CD4-positive, alpha-beta T cell treated with Interferon alpha-2 for 1 hour (primary cell): ENCODE measurements at places on chromosomes 2 and 18.

DNA sequence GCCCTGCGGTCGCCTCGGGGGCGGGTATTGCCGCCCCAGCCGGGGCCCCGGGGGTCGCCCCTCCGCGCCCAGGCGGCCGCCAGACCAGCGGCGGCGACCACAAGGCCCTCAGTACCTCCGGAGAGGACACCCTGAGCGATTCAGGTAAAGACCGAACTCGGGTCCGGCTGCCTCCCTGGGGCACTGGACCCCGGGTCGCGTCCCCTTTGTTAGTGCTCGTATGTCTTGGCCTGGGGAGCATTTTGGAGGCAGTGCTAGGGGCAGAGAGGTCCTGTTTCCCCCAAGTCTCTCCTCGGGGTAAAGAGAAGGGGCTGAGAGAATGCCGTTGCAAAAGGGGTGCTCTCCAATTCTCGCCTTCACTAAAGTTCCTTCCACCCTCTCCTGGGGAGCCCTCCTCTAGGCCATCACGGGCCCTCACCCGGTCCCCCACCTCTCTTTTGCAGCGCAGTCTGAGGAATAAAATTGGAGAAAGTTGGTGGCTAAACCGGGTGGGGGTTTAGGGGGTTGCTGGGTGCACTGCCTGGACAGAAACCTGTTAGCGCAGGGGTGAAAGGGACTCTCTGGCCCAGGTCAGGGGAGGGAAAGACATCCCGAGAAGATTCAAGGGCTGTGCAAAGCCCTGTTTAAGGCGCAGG, 2.5 kb downstream of the MYCN start:
- DNase-seq = no peak

- no peak for DNase-seq
These were observed 117.8 kb downstream of the TTC27 start for GRCh38 chr2:32745675-32746074.

DNA sequence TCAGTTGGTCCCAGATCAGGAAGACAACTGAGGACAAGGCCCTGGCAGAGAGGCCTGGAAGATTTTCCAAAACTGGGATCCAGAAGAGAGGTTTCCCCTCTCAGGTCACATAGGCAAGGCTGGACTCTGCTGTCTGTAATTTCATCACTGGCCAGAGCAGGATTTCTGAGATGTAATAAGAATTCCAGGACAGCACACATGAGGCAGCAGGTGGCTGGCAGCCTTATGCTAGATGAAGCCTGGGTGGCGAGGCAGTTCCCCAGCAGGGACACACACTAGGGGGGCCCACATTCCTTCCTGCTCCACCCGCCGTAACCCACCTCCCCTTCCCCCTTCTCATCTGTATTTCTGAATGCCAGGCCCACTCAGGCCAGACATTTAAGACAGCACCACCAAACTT, 98.6 kb downstream of the HNRNPLL start:
- DNase-seq = no peak

GRCh38 chr2:220569112-220569897, 941.9 kb downstream of the SLC4A3 start:
- no peak for DNase-seq

DNA sequence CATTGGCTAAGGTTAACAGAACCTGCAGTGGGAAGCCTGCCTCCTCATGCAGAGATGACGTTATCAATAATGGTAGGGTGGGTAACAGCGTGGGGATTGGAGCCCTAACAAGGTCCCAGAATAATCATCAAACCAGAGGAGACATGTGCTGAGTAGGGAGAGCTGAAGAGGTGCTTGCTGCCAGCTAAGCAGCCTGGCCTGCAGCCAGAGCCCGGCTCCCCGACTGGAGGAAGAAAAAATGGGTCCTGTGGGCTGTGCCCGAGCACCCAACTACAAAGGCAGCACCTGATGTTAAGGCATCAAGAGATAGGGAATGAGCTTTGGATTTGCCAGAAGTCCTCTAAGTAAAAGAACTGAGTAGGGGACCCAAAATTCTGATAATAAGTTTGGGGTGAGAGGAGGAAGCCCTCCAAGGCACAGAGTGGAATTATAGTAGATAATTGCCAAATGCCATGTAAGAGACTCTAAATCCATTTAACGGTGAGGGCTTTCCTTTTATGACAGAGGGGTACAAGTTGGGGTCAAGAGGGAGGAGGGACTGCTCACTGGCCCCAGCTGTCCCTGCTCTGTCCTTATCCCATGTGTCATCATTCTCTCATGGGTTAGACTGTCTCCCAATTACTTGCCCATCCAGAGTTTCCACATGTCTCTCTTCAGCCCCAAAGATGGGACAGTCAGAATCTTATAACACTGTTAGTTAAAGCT, 156.1 kb downstream of the ANTXR1 start:
- DNase-seq = no peak

DNA sequence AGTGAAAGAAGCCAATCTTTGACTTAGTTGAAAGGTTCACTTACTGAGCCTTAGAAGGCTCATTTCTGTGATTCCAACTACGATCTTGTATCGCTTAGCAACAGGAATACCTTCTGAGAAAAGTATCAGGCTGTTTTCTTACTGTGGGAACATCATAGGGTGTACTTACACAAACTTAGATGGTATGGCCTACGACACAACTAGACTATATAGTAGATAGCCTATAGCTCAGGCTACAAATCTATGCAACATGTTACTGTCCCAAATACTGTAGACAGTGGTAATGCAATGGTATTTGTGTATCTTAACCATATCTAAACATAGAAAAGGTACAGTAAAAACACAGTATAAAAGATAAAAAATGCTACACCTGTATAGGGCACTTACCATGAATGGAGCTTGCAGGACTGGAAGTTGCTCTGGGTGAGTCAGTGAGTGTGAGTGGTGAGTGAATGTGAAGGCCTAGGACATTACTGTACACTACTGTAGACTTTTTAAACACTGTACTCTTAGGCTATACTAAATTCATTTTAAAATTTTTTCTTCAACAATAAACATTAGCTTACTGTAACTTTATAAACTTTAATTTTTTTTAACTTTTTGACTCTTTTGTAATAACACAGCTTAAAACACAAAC, 148.8 kb upstream of the STON1 start:
- no peak for DNase-seq

DNA sequence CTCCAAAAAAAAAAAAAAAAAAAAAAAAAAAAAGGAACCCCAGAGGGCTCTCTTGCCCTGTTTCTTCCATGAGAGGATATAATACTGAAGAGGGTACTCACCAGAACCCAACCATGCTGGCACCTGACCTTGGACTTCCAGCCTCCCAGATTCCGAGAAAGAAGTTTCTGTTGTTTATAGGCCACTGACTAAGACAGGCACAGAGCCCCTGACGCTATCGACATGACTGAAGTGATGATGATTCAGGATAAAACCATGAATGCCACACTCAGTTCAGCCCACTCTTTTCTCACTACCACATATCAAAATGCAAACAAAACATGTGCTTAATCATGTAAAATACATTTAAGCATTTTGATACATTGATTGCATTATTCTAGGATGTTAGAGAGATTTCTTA, 66.1 kb upstream of the CDCA7 start:
- no peak for DNase-seq

DNA sequence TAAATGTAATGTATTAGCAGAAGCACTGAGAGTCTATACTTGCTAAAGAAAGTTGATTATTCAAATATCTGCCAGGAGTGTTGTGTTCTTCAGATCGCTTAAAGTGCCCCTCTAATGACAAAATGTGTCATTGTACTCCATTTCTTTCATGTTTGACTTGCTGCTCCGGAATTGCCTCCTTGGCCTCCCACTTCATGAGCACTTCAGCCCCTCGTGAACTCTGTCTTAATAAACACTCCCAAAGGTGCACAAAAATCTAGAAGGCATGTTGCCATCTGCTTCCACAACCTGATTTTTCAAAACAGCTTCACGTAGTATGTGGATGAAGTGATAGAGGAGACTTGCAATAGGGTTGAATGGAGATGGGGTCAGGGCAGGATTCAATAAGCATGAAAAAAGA, 396.1 kb downstream of the TDRD15 start:
- no peak for DNase-seq

DNA sequence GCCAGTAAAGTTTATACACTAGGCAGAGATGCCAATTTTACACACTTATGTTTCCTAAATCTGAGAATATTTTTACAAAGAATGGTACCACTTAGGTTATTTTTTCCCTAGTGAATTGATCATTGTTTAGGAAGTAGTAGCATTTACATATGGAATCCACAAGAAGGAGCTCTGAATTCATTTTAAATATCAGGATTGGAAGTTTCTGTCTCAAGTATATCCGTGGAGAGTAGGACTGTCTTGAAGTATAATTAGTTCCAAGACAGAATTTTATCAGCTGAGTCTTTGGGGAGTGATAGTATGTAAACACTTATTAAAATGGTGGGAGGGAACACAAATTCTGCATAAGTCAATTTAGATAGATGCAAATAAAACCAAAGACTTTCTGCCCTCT, 82.3 kb upstream of the FAM98A start:
- DNase-seq = no peak

- DNase-seq = no peak
These were observed 72.8 kb downstream of the SFXN5 start for GRCh38 chr2:72998724-72999123.

GRCh38 chr2:128026448-128027277, 1.2 kb downstream of the SAP130 start:
- DNase-seq = peak; percentile 1

GRCh38 chr2:216694826-216695217, 527 bp downstream of the IGFBP5 start:
- DNase-seq = no peak

DNA sequence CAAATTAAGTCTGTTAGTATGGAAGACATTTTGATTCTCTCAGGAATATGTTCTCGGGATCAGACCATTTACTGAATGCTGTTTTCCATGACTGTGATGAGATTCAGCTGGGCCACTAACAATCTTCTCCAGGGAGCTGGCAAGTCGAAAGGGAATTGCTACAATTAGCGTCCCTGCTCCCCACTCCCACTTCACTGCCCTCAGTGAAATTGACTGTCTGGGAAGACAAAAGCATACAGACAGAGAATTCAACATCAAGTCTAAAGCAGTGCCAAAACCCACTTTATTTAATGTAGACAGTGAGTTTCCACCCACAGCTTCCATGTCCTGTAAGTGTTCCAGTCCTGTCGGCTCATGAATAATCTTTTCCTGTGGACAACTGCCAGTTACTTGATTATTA, 34.0 kb upstream of the COL3A1 start:
- DNase-seq = no peak

DNA sequence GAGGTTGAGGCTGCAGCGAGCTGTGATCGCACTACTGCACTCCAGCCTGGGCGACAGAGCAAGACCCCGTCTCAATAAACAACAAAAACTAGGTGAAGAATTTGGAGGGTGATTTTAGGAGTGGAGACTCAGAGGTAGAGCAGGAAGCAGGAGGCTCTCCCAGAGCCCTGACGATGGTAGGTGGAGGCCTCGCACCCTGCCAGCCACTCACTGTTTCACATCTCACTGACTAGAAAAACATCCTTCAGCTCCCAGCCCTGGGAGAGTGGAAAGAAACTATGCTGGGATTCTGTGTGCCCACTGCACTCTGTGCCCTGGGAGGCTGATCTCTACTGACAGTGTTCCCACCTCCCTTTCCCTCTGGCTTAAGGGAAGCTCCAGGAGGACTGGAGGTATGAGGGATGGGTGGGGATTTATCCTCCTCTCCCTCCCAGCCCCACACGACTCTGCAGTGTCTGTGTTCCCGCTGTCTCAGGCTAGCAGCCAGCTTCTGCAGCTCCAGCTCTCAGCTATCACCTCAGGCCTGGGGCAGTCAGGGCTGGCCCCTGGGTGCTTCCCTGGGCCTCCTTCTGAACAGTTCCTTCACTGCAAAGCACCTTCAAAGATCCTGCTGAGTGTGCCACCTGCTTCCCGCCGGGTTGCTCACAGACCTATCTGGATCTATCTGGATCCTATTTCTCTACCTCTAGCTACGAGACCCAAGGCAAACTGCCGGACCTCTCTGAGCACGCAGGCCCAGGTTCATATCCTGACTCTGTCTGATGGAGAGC, 9.6 kb downstream of the CIB4 start:
- DNase-seq = no peak

DNA sequence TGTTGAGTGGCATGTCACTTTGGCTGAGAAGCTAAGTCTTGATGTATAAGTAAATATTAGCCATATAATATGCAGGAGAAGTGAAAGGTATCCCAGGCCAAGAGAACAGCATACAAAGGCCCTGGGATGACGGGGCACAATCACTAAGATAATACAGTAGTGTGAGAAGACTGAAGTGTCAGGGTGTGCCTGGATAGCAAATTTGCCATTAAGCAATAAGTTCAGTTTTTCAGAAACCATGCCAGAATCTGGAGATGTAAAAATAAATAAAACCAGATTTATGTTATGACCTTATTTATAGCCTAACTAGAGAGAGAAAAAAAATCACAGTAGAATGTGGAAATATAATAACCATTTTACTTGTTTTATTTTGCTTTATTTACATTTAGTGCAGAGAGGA, 1858.7 kb upstream of the CELF4 start:
- DNase-seq = no peak

GRCh38 chr2:26562811-26563645, 78.1 kb downstream of the CIB4 start:
- DNase-seq = no peak

GRCh38 chr2:153071090-153071489, 352.7 kb downstream of the ARL6IP6 start:
- no peak for DNase-seq

DNA sequence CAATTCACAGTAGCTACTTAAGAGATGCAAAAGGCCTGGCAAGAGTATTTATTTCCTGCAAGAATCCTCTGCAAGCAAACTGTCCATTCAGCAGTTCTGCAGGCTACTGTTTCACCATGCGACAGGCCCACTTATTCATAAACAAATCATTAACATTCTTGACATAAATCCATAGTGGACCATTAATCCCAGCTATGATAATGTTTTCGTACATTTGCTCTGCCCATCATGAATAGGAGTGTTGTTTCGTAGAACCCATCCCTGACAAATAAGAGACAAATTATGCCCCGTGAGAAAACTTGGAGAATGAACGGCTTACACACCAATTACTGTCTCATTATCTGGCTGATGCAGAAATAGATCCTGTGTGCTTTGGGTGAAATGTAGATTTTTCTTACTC, 65.4 kb downstream of the PID1 start:
- DNase-seq = no peak

DNA sequence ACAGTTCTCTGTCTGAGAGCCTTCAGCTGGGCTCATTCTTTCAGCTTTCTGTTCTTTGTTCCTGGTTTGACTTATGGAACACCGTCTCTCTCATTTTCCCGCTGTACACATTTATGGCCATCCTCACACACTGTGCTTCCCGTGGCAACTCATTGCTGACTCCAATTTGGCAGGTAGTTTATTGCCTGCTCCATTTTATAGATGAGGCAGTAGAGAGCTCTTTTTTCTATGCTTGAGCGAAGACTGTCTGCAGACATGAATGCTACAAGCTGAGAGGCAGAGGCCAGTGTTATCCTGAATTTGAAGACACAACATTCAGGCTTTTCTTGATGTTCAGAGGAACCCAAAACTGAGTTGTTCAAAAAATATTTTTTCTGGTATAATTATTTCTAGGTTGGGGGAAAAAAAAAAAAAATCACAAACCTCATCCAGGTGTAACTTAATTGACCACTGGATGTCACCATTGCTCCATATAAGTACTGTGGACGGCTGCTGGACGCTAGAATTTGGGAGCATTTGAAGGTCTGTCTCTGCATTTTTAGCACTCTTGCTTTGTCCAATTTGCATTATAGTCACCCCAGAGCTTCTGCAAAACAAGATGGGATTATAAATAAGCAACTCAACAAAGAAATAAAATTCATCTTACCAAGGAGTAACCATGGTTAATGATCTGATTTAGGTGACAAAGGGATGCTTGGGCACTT, 83.5 kb downstream of the HRH4 start:
- no peak for DNase-seq
